Dorsolateral prefrontal cortex (tissue), 122 donors: ENCODE measurements at places on chromosomes 6 and 20.

- DNase-seq, result no peak
Measured at GRCh38 chr20:15494851-15495250, 1078.4 kb downstream of the KIF16B start.

DNA sequence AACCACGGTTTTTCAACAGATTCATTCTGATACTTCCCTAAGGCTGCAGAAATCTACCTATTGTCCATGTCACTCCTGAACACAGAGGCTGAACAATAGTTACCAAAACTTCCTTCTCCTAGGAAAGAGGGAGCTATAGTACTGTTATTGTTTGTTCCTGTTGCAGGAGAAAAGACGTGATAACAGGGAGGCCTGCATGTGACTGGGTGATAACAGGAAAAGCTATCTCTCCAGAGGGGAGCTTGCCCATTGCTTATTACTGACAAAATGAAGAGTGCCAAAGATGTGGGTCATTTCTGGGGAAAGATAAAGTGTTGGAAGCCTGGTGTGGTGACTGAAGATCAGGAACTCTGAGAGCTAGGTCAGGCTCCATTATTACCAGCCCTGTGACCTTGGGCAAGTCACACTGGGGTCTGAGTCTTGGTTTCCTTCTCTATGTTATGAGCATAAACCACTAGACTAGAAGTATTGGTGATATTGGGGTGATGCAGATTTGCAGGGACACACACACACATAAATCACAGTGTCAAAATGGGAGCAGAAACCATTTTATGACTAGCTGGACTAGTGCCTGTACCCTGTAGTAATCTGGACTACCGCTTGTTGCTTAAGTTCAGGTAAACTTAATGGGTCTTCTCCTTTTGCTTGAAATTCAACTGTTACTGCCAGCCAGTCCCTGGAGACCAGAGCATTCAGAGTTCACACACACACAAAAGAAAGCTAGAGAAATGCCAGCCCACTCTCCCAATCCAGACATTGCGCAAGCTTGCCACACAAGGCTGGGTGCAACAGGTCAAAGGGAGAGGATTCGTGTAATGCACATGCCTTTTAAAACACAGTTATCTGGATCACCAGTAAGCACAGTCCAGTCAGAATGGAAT lies 136.0 kb upstream of the CNR1 start:
- no peak for DNase-seq

DNA sequence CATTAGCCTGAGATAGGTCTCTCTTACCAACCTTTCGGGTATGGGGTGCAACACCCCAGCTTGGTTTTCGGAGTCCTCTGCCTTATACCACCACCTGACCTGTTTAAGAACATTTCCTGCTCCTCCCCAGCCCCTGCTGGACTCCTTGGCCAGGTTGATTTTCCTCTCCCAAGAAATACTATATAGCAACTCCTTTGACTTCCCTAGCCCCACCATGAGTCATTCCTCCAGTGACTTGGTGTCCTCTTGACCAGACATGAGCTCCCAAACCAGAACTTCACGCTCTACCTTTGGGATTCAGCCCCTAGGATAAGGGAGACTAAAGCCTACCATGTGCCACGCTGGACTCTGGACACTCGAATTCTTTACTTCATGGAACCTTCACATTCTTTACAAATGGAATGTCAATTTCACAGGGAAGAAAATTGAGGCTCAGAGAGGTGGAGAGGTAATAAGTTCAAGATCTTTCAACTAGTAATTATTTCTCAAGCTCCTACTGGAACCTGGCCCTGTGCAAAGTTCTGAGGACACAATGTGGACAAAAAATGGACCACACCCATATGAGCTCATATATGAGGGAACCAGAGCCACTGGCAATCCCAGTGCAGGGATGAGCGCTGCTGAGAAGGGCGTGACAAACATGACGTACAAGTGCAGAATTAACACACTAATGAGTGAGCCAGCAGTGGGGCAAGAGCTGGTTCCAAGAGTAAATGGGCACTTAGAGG lies 48.2 kb downstream of the SIRPA start:
- DNase-seq, result no peak

- no peak for DNase-seq
Measured at GRCh38 chr6:114714836-114715507, 372.1 kb upstream of the HS3ST5 start.

- DNase-seq, result no peak
Measured at GRCh38 chr6:132362442-132363185, 38.7 kb downstream of the MOXD1 start.

DNA sequence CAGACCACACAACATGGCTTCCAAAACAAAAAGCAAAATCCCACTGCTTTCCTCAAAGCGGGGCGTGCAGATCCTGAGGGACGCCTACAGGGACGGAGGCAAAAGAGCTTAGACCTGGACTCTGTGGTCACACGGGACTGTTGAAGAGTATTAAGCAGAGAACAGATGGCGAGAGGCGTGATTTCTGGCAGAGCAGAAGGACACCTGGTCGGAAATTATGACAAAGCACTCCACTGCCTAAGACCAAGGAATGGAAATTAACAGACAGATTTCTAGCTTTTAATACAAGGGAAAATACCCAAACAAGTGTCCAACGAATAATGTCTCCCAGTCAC lies 15.4 kb downstream of the CST7 start:
- DNase-seq, result peak; percentile 11

GRCh38 chr6:129644567-129645015 lies 65.4 kb downstream of the ARHGAP18 start:
- no peak for DNase-seq

- no peak for DNase-seq
Measured at GRCh38 chr6:127786109-127786508, 114.7 kb downstream of the THEMIS start.

- DNase-seq, result no peak
Measured at GRCh38 chr6:110353457-110354001, 4.6 kb downstream of the METTL24 start.

- no peak for DNase-seq
Measured at GRCh38 chr6:142280265-142280664, 21.5 kb upstream of the ADGRG6 start.

- no peak for DNase-seq
Measured at GRCh38 chr20:41273445-41273844, 44.1 kb downstream of the ZHX3 start.

GRCh38 chr20:50392138-50392866 lies 117.9 kb upstream of the PTPN1 start:
- DNase-seq, result no peak

- DNase-seq, result peak; percentile 24
Measured at GRCh38 chr20:37734228-37734985, 40.6 kb downstream of the CTNNBL1 start.

GRCh38 chr6:8085053-8085511 lies 17.3 kb downstream of the EEF1E1 start:
- no peak for DNase-seq

GRCh38 chr20:31949877-31950646 lies 1.8 kb downstream of the PDRG1 start:
- no peak for DNase-seq

DNA sequence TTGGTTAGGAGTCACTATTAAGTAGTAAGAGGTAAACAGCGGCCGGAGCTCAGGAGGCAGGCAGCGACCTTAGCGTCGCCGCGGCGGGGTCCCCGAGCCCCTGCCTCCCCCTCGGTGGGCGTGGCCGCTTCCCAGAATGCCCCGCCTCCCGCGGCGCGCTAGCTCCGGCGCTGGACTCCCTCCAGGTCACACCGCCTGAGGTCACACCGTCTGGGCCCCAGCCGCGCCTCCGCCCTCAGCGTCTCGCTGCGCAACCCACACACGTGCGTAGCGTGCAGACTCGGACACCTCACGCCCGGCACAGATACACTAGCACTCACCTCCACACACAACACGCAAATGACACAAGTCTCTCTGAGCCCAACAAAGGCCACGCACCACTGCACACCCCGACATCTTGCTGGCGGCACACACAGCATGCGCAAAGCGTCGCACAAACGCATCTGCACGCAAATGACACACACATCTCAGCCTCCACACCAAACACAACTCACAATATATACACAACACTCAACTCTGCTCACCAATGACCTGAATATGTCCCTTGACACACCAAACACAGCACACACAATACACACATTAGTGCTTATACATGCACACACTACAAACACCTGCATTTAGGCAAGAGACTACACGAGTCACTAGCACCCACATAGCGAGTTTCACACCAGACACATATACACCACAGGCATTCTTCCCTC lies 17.6 kb upstream of the CDKN1A start:
- no peak for DNase-seq

DNA sequence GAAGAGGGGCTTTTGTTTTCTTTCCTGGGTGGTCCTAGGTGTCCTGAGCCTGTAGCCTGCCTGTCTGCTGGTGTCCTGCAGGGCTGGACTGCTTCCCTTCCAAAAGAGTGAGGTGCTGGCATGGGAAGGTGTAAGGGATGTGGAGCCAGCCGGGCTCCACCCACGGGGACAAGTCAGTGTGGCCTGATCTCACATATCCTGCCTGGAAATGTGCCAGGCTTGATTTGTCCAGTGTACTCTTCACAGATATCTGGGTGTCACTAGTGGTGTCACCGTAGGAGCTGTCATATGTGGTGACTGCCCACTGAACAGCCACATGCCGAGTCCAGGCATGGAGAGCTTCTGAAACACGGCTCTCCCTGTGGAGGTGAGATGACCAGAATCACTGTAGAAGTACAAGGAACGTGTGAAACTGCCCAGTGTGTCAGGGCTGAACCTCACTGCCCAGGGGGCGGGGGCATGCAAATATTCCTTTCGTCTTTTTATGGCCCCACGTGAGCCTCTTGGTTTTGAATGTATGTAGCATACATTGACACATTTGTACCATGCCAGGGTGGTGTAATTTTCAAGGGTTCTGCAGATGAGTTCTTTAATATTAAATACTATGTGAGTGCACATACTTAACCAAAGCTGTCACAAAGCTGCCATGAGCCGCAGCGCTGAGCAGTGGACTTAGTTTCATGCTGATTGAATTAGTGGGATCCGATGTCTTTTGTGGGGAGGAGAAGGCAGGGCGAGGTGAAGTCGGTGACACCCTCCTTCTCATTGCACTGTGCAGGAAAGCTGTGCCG lies 55.8 kb downstream of the CDH4 start:
- DNase-seq, result no peak

DNA sequence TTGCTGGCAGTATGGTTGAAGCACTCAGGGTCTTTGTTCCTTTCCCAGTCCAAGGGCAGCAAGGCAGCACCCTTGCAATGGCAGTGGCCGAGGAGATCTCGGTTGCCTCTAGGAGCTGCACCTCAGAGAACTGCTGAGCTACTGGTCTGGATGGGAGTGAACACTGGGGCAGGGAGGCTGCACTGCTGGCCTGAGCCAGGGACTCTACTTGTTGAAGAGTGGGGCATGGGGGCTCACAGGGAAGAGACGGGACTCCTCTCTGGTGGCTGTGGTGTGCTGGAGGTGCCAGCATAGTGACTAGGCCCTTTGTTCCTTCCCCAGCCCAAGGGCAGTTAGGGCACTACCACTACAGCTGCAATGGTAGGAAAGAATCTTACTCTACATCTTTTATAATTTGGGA lies 203.0 kb downstream of the ZDHHC14 start:
- no peak for DNase-seq

DNA sequence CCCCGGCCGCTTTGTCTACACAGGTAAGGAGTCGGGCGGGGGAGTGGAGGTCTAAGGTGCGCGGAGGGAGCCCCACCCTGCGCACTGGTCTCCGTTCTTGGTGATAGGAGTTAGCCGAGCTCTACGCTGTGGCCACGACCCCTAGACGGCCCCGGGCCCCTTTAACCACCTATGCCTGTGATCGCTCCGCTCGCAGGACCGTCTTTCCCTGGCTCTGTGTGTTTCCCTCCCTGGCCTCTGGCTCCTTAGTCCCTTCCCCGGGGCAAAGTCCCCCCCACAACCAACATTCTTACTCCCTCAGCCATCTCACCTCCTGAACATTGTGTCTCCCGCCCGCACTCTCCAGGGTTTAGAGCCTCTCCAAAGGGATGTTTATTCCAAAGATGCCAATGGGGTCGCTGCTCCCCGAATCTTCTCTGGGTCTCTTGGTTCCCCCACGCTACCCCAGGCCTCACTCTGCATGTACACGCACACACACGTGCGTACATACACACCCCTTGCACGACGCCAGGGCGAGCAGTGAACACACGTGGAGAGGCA lies 50.4 kb downstream of the CPXM1 start:
- no peak for DNase-seq

DNA sequence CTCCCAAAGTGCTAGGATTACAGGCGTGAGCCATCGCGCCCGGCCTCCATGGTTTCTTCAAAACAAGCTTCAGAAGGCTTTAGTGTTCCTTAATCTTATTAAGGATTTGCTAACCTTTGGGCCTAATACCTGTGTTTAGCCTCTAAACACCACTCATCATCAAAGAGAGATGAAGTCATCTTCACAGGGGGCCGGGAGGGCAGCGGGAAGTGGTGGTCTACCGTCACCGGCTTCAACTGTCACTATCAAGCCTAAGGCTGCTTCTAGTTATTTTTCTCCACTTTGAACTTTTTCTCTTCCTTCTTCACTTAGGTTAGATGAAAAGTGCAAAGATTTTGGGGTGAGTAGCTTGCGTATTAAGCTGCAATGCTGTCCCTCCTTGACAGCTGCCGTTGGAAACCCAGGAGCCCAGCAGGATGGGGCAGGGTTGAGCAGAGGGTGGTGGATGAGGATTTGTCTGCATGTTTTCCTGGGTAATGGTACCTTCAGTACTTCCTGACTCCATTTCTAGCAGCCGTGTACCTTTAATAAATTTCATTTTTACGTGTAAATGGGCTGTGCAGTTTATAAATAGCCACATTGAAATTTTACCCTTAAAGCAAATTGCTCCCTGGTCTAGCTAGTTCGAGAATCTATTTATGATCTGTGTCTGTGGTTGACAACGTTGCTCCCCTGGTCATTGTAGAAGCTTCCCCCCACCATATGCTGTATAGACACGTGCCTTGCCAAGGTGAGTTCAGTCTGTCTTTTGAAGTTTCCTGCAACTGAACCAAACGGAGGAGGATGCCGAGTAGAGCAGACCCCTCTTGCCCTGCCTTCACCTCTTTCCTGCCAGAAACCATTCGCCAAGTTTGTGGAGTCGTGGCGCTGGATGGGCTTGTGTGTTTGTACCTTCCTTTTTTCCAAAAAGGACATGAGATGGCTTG lies 64.8 kb downstream of the SYNJ2 start:
- peak; percentile 28 for DNase-seq
